Activated T-helper 1 cell treated with anti-CD3 and anti-CD28 coated beads, Interleukin-12 subunit alpha, Interleukin-12 subunit beta, Interleukin-2, Interleukin-4 antibody, amounts not matched to agents 30 ng/mL and 10 ng/mL and 1 ng/mL, durations not matched to agents 14 hours and 24 hours and 36 hours (primary cell): ENCODE measurements at places on chromosomes 3 and 15. TPM values are rescaled to one million over a fixed set of nuclear protein-coding genes. Genes with fewer than 3 reads are reported as not detected.

- DNase-seq = peak; percentile 24
Measured at GRCh38 chr3:105752791-105753415, 115.9 kb downstream of the CBLB start.

CLDN11 gene
- not detected in 2 replicates for total RNA-seq

- DNase-seq = no peak
Measured at GRCh38 chr15:64743691-64744090, 31.7 kb downstream of the RBPMS2 start.

DNA sequence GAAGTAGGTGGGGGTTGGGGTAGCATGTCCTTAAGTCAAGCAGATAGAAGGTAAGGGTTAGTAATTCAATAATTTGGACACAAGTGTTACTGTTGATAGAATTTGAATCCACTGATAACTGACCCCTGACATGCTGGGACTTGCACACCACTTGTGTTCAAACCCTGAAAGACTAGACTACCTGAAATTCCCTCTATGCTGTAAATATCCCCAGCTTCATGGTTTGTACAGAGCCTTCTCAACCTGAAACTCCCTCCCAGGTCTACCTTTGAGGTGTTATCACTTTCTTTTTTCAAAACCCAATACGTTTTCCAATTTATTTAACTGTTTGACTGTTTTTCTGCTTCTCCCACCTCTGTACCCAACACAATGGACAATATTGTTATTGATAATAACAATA is 459.6 kb downstream of the NLGN1 start:
- DNase-seq = no peak
